ENCODE measurements at places on chromosomes 5 and 9.

DNA sequence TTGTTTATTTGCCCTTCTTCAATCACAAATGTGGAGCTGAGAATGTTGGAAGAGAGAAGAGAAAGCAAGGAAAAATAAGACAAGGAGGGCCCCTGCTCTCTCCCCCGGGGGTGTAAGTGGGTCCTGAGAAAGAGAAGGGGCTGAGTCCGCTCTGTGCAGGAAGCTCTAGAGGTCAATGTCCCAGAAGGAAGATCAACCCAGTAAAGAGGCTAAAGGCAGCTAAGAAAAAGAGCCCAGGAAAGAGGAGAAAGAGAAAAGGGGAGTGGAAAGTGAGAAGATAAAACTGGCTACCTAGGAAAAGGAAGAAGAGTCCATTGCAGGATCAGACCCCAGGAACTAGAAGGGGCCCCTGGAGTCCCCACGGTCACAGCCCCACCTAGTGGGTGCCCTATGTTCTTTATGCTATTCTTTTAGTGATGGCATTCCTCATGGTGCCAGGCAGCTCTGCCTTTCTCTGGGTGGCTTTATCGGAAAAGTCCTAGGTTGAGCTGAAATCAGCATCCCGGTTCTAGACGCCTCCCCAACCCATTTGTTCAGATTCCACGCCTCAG, 583.4 kb downstream of the ACTL7B start:
- no peak for DNase-seq

GRCh38 chr9:29289365-29289764, 1716.1 kb upstream of the C9orf72 start:
- DNase-seq, result no peak

GRCh38 chr5:168939887-168940544, 360.8 kb upstream of the PANK3 start:
- no peak for DNase-seq

GRCh38 chr5:15002791-15003190, 131.2 kb upstream of the ANKH start:
- DNase-seq, result no peak

GRCh38 chr5:36570301-36571095, 35.9 kb upstream of the SLC1A3 start:
- DNase-seq, result no peak

GRCh38 chr5:99644822-99645221, 716.0 kb upstream of the CHD1 start:
- DNase-seq, result no peak

- no peak for DNase-seq
Observed at GRCh38 chr5:31614151-31615020, 24.5 kb upstream of the PDZD2 start.

GRCh38 chr9:107635101-107635802, 145.7 kb upstream of the KLF4 start:
- DNase-seq, result no peak

- no peak for DNase-seq
Observed at GRCh38 chr5:19179571-19179970, 808.4 kb downstream of the CDH18 start.

- DNase-seq, result no peak
Observed at GRCh38 chr5:74685979-74686631, 1.1 kb downstream of the HEXB start.

DNA sequence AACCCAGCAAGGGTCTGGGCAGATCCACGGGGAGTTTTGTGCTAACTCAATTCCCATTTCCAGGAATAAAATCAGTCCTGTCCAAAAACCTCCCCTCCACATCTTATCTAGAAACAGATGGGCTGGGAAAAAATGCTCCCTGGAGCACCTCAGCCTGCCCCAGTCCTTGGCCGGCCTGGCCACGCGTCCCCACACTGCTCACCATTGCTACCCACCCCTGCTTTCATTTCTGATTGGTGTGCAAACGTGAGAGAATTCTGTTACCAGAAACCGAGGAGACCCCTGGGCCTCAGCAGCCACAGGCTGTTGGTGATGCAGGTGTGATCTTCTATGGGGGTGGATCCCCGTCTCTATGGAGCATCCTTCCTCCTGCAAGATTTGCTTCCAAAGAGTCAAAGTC, 38.0 kb upstream of the OLFM1 start:
- no peak for DNase-seq

- no peak for DNase-seq
Observed at GRCh38 chr5:178699681-178700253, 30.7 kb downstream of the ZNF354A start.

- DNase-seq, result no peak
Observed at GRCh38 chr9:114266969-114267368, 55.9 kb upstream of the ORM1 start.

GRCh38 chr5:120231563-120231962, 232.5 kb upstream of the PRR16 start:
- DNase-seq, result no peak

- no peak for DNase-seq
Observed at GRCh38 chr5:144598451-144599068, 427.9 kb downstream of the KCTD16 start.

DNA sequence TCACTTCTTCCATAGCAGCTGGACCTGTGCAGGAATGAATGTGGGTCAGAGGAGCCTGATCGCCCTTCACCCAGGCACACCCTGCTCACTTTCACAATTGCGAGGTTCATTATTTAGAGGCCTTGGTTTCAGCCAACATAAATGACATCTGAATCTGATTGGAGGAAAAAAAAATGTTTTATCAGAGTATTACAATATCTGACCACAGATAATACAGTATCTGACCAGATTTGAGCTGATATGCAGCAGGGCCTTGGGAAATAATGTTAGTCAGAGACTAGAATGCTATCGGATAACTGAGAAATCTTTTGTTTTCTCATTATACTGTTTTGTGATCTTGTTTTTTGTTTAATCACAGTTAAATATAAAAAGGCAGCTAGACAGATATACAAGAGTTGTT, 7.7 kb downstream of the ICE1 start:
- no peak for DNase-seq

- DNase-seq, result no peak
Observed at GRCh38 chr9:6687180-6687579, 41.7 kb upstream of the GLDC start.

DNA sequence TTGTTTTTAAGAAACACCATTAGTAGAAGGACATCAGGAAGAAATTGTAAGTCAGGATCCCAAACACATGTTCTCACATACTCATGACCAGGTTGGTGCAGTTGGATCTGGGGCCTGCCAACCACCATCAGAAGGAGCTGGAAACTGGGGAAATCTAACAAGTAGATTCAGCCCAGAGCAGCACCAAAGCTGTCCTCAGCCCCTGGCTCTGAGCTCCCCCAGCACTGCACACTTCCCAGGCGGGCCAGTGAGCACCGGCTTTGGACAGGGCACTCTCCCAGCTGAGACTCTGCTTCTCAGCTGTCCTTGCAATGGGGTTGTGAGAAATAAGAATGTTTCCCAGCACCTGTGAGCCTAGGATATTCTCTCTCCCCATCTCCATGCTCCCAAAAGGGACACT, 162.5 kb downstream of the PAX5 start:
- DNase-seq, result no peak

DNA sequence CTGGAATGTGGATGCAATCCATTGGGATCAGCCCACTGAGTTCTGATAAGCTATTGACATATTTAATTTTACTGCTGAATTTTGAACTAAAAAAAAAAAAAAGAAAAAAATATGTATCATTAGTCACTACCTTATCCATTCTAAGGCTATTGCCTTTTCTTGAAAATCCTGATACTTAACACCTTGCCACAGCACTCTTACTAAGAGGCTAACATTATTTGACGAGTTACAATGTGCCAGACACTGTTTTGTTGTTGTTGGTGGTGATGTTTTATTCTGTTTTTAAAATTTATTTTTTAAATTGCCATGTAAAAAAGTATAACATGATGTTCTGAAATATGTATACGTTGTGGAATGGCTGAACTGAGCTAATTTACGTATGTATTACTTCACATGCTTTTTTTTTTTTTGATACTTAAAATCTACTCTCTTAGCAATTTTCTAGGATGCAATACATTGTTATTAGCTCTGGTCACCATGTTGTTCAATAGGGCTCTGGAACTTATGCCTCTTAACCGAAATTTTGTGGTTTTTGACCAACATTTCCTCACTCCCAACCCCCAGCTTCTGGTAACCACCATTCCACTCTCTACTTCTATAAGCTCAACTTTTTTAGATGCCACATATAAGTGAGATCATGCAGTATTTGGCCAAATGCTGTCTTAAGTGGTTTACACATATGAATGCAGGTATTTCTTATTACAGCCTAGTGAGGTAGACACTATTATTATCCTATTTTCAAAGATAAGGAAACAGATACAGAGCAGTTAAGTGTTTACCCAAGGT, 134.8 kb upstream of the PCA3 start:
- no peak for DNase-seq

DNA sequence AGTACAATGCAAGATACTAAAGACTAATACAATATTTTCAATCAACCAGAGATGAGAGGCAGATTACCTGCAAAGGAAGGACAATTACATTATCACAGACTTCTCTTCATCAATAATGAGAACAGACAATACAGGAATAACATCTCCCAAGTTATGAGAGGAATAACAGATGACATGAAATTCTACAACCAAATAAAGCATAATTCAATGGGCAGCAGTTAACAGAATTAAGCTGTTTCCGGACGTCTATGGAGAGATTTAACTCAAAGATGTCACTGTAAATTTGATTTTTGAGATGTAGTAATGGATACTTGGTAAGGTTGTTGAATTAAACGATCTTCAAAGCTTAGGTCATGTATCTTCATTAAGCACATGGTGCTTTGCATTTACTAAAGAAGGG, 19.8 kb upstream of the PARP8 start:
- no peak for DNase-seq

GRCh38 chr9:113364951-113365350, 11.8 kb downstream of the HDHD3 start:
- DNase-seq, result no peak

DNA sequence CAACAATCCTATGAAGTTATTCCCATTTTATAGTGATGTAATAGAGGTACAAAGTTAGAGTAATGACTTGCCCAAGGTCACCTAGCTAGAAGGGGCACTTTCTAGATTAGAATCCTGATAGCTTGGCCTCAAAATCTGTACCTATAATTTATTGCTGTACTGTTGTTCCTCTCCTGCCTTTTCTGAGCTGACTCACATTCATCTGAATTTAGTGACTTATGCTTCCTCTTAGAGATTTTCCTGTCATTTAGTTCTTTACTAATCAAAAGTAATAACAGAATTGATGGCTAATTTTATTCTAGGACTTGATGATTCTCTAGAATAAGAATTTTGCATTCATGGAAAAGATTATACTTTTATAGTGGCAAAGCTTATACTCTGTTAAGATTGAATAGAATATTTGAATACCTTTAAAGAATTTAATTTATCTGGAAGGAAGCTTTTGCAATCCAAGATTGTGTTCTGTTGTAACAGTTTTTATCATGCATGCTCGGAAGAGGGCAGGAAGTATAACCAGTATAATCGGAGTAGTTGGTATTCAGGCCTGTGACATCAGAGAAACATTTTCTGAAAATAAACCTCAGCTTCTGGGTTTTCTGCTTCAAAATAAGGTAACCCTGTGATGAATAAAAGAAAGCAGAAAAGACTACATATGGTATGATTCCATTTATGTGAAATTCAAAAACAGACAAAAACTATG, 21.3 kb downstream of the CYSTM1 start:
- no peak for DNase-seq

DNA sequence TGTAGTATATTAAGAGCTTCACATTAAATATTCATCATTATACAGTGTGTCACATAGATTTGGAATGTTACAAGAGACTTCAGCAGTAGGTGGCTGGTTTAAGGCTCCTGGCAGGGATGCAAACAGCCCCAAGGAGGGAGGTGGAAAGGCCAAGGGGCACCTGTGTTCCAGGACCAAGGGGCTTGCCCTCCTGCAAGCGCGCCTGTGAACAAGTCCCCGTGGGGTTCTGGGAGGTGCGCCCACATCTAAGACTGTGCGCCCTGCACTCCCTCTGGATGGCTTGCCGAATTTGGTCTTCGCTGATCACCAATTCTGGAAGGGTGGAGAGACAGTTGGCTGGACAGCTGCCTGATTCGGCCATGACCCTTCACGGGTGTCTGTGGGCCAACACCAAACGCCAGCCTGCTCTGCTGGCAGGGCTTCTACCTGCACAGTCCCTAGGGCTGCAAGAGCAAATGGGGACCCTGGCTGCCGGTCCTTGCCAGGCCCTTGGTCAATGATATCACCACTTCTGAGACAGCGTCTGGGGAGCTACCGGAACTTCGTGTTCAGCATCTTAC, 12.1 kb upstream of the SLC25A51 start:
- DNase-seq, result no peak

DNA sequence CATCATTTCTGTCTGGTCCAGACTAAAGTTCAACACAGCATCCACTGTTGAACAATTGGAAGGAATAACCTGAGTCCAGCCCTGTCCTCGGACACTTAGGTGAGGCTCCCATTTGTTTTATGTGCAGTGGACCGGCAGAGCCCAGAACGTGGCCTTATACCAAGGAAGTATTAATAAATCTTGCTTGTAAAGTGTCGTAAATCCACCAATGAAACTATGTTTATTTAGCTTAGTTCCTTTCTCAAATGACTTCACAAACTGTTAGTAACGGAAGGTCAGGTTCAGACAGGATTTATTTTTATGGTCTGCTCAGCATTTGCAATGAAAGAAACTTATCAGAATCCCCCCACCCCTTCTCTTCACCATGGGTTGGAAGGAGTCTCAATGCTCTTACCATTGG, 149.5 kb downstream of the PCSK1 start:
- DNase-seq, result no peak

DNA sequence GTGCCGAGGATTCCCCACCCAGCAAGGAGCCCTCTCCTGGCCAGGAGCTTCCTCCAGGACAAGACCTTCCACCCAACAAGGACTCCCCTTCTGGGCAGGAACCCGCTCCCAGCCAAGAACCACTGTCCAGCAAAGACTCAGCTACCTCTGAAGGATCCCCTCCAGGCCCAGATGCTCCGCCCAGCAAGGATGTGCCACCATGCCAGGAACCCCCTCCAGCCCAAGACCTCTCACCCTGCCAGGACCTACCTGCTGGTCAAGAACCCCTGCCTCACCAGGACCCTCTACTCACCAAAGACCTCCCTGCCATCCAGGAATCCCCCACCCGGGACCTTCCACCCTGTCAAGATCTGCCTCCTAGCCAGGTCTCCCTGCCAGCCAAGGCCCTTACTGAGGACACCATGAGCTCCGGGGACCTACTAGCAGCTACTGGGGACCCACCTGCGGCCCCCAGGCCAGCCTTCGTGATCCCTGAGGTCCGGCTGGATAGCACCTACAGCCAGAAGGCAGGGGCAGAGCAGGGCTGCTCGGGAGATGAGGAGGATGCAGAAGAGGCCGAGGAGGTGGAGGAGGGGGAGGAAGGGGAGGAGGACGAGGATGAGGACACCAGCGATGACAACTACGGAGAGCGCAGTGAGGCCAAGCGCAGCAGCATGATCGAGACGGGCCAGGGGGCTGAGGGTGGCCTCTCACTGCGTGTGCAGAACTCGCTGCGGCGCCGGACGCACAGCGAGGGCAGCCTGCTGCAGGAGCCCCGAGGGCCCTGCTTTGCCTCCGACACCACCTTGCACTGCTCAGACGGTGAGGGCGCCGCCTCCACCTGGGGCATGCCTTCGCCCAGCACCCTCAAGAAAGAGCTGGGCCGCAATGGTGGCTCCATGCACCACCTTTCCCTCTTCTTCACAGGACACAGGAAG, 120.2 kb downstream of the RGS3 start:
- no peak for DNase-seq

All from activated CD8-positive, alpha-beta memory T cell treated with anti-CD3 and anti-CD28 coated beads for 4 hours (primary cell).